Endodermal cell (in vitro differentiated cells): ENCODE measurements at places on chromosomes 7 and 10. TPM values are rescaled to one million over a fixed set of nuclear protein-coding genes. Genes with fewer than 3 reads are reported as not detected.
A peak's percentile ranks its signal among the peaks of the same experiment; 100 is the strongest.

Gene GJD4
- 0.22 TPM in 1 of 3 replicates, not detected in the others for total RNA-seq

Gene VENTX
- total RNA-seq, result 11.5 and 14.2 TPM in 2 replicates

Gene CYP3A4
- total RNA-seq, result 0.11 TPM in 1 of 2 replicates, not detected in the other

Gene ZNF467
- 2.1 and 2.5 TPM in 2 replicates for total RNA-seq

Gene BTBD16
- not detected in 3 replicates for total RNA-seq

Gene VWDE
- total RNA-seq, result 8.2 and 11.8 TPM in 2 replicates

DNA sequence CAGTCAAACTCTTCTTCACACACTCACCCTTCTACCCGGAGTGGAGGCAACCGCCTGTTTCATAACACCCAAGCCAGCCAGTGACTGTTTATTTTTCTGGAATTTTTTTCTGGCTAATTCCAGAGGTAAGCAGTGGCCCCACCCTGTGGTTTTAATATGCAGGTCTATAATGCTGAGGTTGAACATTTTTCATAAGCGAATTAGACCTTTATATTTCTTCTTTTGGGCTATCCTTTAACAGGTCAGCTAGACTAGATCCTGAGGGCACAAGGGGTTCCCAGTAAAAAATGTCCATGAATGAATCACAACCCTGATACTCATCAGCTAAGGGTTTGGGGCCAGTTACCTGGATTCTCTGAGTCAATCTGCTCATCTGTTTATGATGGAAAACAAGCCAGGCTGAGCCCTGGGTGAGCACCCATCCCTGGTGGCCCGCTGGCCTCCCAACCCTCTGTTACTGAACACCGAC lies 76.2 kb downstream of the GRB10 start:
- peaks cover 61% of the 10 kb centered on the region for H3K36me3 ChIP-seq
- H3K27ac ChIP-seq, result no peak overlapping the region
- H3K27me3 ChIP-seq, result no peaks in the 10 kb centered on the region
- H3K4me3 ChIP-seq, result no peak overlapping the region
- DNase-seq, result no peak
- no peaks in the 10 kb centered on the region for H3K4me1 ChIP-seq

DNA sequence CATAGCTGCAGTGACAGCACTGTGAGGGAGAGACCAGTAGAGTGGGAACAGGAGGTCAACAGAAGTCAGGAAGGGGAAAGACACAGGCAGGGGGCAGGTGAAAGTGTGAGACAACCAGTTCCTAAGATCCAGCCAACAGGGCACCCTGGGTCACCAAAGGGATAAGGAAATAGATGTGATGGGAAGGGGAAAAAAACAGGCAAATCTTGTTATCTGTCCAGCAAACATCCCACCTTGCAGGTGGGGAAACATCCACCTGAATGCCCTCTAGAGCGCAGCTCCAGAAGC lies 42.5 kb downstream of the DPCD start:
- no peak overlapping the region for H3K27ac ChIP-seq
- peaks cover 11% of the 10 kb centered on the region for H3K4me1 ChIP-seq
- no peak overlapping the region for H3K4me3 ChIP-seq
- DNase-seq, result peak; percentile 81

DNA sequence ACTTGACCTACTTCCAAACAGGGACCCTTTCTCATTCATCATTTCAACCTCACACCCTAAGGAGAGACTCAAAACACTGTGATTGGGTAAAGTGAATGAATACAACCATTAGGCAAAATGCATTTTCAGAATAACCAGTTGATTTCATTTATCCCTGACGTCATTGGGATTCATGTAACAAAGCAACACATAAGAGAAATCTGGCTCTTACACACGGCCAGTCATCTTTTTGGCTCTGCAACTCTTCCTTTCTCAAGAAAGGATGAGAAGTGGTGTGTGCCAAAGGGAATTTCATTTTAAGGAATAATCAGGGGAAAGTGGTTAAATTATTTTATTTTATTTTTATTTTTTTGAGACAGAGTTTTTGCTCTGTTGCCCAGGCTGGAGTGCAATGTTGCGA lies 83.1 kb downstream of the CPVL start:
- no peak for DNase-seq
- no peak overlapping the region for H3K4me3 ChIP-seq

GRCh38 chr10:104931612-104932134 lies 290.6 kb downstream of the SORCS3 start:
- no peak overlapping the region for H3K4me3 ChIP-seq
- H3K36me3 ChIP-seq, result no peaks in the 10 kb centered on the region
- no peak overlapping the region for H3K27ac ChIP-seq
- no peak for DNase-seq
- no peaks in the 10 kb centered on the region for H3K27me3 ChIP-seq
- H3K4me1 ChIP-seq, result no peaks in the 10 kb centered on the region

DNA sequence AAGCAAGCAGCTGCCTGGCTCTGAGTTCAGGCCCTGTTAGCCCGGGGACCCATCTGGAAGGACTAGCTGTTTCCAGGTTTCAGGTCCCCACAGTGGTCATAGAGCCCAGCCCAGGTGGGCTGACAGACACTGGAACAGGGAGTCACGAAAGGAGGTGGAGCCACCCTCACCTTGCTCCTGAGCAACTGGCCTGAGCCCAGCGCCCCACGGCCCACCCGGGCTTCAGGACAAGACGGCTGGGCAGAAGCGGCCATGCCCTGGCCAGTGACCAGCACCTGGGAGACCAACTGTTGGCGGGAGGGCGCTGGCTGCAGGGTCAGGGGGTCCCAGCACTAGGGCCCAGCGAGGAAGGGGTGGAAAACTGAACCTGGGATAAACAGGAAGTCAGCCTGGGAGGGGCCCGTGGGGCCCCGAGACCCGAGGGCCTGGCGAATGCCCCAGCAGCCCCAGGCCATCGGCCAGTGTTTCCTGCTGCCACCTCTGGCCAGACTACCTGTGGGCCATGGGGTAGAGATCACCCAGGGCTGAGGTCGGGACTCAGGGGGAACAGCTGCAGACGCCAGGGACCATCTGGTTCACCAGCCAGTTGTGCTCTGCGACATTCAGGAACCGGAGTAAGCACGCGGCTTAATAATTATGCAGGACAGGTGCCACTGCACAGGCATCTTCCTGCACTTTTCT lies 282.1 kb upstream of the PPP2R2D start:
- H3K27ac ChIP-seq, result no peak overlapping the region
- no peaks in the 10 kb centered on the region for H3K4me1 ChIP-seq
- no peak overlapping the region for H3K4me3 ChIP-seq
- DNase-seq, result no peak

DNA sequence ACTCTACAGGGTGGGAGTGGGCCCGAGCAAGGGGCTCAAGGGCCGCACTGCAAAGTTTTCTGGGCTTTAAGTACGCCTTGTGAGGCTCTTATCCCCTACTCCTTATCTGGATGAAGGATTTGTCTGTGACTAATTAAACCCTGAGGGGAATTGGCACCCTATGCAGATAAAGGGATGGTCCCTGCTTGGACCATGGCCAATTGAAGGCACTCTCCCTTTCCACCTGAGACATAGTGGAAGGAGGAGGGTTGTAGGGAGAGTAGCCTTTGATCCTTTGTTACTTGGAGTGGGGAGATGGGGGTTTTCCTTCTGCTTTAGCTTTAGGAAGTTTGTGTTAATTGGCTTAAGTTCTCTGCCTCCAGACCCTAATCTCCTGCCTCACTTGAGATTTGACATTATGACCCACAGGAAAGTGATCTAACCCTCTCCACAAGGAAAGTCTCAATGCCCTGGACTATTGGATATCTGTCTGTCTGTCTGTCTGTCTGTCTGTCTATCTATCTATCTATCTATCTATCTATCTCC lies 1158.8 kb upstream of the SORCS1 start:
- no peak overlapping the region for H3K27ac ChIP-seq
- H3K4me1 ChIP-seq, result no peaks in the 10 kb centered on the region
- no peaks in the 10 kb centered on the region for H3K36me3 ChIP-seq
- no peak overlapping the region for H3K4me3 ChIP-seq

GRCh38 chr7:100944138-100944537 lies 5.2 kb upstream of the MUC3A start:
- H3K4me3 ChIP-seq, result no peak overlapping the region
- H3K27ac ChIP-seq, result no peak overlapping the region
- no peak for DNase-seq
- no peaks in the 10 kb centered on the region for H3K4me1 ChIP-seq
- H3K27me3 ChIP-seq, result no peaks in the 10 kb centered on the region

DNA sequence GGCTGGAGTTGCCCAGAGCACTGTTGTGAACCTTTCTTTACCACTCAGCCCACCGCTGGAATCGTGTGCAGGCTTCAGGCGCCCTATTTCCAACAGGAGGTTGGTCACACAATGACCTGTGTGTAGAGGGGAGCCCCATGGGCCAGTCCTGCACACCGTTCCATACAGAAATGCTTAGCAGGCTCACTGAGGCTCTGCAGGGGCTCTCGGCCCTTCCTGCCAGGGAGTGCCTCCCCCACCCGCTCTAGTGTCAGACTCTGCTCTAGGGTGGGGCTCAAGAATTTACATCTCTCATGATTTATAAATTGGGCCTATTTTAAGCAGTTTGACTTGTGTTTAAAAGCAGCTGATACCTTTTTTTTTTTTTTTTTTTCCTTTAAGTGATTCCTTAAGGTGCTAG lies 42.0 kb downstream of the SHH start:
- H3K4me3 ChIP-seq, result no peak overlapping the region
- H3K27ac ChIP-seq, result no peak overlapping the region
- no peaks in the 10 kb centered on the region for H3K4me1 ChIP-seq

DNA sequence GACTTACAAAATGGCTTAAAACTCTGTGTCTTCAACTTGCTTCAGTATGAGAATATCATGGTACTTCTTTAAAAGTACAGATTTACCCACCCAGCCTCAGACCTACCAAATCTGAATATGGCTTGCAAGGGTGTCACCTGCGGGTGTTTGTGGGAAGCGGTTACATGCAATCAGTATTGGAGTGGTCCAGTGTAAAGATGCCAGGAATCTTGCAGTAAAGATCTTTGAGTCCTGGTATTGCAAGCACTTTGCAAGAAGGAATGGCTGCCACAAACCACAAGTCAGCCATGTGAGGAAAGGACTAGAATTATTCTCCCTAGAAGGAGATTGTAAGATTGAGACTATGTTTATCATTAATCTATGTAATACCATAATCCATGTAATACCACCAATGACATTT lies 115.1 kb downstream of the PON1 start:
- DNase-seq, result no peak
- H3K27me3 ChIP-seq, result no peaks in the 10 kb centered on the region
- H3K36me3 ChIP-seq, result no peaks in the 10 kb centered on the region
- H3K4me1 ChIP-seq, result no peaks in the 10 kb centered on the region
- H3K27ac ChIP-seq, result no peak overlapping the region
